ENCODE measurements at places on chromosomes 12 and 14. TPM values are rescaled to one million over a fixed set of nuclear protein-coding genes. Genes with fewer than 3 reads are reported as not detected.

PLEKHG3 gene
- total RNA-seq = 15.7 TPM

VPS29 gene
- 47.2 TPM for total RNA-seq

DLGAP5 gene
- total RNA-seq = 18.3 TPM

TMEM30B gene
- total RNA-seq = 0.20 TPM

PNP gene
- 193 TPM for total RNA-seq

SMCO2 gene
- total RNA-seq = 0.22 TPM

RHNO1 gene
- 17.9 TPM for total RNA-seq

PRB3 gene
- total RNA-seq = not detected

DNA sequence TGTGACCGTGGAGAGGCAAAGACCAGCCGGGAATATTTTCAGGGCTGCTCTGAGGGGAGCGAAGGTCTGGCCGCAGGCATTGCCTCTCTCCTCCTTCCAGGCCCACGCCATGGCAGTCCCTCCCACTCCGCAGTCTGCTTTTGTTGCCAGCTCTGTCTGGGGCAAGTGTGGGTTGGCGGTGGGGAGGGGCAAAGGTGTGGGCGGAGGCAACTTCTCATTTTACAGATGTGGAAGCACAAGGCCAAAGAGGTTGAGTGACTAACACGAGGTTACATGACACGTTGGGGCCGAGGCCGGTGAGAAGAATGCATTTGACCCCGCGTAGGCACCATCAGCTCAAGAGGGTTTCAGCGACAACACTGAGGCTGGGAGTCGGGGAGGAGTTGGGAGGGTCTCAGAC is 6.1 kb upstream of the FAIM2 start:
- peak; percentile 24 for DNase-seq

DNA sequence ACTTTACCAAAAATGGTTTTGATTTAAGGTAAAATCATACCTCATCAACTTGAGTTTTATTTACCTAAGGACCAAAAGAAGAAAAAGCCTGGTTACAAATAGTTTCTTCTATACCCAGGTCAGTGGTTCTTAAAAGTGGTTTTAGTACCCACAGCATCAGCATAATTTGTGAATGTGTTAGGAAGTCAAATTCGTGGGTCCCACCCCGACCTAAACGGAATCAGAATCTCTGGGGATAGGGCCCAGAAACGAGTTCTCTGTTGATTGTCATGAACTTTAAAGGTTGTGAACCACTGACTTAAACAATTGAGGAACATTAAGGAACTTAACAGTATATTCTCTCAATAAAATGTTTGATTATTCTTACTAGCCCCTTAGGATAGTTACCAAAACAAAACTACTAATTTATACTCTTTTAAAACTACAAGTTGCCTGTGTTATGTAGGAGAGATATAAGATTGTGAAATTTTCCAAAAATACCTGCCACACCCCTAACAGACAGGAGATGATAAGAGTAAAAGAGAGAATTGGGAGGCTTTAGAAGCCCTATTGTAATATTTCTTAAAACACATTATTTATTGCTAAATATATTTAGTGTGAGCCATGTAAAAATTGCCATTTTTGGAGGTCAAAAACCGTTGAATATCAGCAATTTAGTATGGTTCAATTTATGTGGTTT is 669 bp upstream of the SLC25A21 start:
- no peak for DNase-seq

- no peak for DNase-seq
These were observed 76.4 kb downstream of the LRRC74A start for GRCh38 chr14:76902591-76902990.

- DNase-seq = no peak
These were observed 9.8 kb downstream of the GPR135 start for GRCh38 chr14:59455411-59455810.

DNA sequence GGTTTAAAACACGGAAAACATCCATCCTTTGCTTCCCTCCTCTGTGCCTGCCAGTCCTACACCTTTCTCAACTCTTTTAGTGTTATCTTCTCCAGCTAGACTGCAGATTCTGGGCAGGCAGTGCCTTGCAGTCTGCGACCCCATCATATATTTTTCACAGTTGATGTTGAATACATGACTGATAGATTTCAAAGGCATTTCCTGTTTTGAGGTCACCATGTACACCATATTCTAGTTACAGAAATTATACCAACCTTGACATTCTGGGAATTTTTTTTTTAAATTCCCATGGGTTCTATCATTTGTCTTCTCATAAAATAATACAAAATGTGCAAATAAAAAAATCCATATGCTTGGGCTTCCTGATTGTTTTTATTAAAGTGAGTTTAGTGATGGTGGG is 16.6 kb downstream of the SOCS2 start:
- peak; percentile 17 for DNase-seq

DNA sequence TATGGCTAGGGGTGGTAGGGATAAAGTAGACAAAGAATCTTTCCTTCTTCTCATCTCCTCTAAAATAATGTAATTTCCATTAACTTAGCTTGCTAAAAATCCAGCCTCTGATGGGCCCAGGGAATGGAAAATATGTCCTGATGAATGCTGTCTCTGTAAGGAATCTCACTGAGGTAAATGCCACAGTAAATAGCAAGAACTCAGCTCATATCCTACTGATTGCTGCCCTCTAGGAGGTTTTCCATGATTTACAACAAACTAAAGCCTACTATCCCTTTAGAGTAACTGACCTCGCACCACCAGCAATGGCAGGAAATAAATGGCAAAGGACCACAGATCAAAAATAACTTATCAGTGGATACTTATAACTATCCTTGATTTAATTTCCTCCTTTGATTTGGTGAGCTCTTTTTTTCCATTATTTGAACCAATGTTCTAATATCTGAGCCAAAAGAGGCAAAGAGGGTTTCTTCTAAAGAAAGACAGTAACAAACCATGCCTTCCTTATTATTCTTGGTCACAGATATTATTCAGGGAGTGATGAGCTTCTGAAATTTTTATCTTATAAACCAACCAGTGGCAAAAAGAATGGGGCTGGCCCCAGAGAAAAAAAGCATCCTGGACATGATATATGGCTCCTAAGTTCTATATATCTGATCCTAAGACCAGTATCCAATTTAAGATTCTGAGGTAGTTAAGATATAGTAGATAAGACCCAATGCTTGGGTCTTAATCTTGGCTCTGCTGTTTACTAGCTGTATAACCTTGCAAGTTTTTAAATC is 43.8 kb downstream of the SENP1 start:
- DNase-seq = no peak

DNA sequence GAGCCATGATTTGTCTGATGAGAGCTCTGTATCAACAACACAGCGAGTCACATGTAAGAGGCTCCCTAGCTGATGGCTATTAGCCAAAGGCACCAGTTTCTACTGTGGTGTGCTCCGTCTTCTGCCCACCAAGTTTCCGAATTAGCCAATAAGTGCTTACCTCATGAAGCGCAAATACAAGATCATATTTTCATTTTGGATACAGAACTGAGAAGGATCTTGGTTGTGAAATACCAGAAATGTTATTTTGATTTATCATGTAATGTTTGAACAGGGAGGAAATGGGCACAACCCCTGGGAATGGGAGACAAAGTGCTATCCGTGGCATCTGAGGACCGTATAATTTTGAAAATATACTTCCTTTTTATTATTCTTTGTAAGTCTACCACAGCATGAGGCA is 234.3 kb downstream of the DACT1 start:
- no peak for DNase-seq

DNA sequence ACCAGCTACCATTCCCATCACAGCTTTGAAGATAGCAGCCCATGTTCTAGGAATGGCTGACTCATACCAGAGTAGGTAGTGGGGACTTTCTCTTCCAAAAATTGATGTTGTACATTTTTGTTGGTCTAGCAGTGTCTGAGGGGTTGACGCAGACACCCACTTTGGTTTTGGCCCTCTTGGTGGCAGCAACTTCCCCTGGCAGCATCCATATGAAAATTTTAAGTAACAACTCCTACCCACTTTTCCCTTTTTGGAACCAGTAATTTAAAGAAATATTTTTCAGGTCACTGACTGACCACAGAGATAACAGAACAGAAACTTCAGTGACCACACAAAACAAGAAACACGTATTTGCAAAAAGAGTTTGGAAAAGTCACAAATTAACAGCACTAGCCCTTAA is 162.0 kb upstream of the TMCC3 start:
- DNase-seq = no peak

DNA sequence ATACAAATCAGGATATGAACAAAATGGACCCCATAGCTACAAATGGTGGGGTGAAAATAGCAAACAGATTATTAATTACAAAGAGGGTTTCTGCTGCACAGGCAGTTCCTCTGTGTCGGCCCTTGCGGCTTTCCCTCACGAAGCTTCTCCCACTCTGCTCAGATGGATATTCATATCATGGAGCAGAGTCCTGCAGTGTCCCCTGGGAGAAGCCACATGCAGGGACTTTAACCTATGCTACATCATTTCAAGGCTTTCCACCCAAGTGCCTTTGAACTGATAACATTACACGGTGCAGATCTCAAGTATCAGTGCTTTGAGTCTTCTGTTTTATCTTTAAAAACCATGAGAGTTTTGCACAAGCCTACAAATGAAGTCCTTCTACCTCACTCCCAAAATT is 229.1 kb downstream of the PPM1H start:
- no peak for DNase-seq

DNA sequence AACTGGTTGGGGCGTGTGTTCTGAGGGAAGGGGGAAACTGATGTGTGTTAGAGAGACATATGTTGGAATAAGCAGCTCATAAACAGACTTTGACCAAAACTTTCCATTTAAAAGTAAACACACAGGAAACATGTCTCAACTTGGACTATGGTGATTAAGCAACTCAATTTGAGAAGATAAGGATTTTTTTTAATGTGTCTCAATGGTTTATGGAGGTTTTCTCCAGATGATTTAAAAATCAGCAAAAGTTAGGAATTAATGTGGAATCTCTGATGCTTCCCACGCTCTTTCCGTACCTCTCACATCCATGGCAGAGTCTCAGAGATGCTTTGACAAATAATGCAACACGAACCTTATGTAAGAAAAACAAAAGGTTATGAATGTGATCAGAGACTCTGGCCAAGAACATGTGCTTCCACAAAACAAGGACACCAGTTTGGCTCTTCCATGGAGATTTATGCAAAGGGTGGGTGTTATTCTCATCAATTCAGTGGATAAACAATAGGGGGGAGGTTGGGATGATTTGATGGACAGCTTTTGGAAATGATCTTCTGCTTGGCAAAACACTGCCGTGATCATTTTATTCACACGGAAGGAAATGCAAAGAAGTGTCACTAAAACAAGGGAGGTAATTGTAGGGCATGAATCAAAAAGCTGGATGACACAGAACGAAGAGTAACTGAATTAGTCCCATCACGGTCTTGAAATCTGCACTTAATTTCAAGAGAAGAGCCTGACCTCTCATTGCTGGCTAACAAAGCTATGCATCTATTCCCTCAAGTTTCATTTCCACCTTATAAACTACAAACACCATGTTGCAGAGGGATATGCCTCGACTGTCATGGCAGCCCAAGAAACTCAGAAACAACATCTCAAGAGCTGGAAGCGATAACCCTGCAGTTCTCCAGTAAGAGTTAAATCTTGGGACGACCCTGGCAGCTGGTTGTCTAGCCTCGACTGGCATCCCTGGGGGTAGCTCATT is 76.5 kb downstream of the FOXN3 start:
- DNase-seq = peak; percentile 11

DNA sequence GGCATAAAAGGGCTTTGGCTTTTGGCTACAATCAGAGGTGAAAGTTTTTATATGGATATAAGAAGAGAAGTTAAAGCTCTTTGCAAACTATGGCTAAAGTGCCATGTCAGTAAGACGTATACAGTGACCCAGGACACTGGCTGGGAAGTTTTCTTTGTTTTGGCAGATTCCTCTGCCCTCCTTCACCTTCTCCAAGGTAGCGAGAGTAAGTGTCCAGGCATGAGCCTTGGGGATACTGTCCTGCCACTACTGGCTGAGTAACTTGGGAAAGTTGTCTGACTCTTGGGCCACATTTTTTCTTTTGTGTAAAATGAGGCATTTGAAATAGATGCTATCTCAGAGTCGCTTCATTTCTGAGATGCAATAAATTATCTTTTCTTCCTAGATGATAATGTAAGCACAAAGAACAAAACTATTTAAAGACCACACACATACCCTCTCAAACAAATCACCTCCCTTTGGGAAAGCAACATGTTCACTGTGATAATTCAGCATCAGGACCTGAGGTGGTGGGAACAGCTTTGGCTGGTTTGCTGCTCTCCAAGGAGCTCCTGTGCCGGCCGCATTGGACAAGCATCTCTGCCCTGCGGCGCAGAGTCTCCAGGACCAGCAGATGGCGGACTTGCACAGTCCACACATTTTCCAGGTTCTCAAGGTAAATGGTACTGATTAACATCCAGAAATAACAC is 106.3 kb downstream of the PTCSC3 start:
- peak; percentile 71 for DNase-seq

DNA sequence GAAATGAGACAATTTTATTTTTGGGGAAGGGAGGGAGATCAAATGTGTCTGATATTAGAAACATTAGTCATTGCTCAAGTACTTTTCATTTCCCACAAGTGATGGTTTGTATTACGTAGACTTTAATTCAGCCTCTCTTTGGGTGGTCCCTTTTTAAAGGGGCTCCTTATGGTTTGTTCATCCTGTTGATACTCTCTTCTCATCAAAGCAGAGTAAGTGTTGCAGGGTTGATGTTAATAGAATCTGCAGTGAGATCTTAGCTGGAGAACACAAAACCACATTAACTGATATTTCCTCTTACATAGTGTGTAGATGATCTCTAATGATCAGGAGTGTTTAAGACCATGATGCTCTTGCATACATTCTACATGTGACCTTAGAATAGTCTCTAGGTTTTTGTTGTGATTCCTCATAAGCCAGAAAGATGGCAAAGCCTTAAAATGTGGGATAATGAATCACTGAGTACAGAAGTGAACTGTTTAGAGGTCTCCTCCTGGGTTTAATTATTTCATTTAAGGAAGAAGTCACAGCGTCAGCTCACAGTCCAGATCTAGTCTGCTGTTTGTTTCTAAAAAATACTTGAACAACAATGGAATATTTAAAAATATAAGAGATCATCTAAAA is 87.4 kb upstream of the PTPRR start:
- no peak for DNase-seq

DNA sequence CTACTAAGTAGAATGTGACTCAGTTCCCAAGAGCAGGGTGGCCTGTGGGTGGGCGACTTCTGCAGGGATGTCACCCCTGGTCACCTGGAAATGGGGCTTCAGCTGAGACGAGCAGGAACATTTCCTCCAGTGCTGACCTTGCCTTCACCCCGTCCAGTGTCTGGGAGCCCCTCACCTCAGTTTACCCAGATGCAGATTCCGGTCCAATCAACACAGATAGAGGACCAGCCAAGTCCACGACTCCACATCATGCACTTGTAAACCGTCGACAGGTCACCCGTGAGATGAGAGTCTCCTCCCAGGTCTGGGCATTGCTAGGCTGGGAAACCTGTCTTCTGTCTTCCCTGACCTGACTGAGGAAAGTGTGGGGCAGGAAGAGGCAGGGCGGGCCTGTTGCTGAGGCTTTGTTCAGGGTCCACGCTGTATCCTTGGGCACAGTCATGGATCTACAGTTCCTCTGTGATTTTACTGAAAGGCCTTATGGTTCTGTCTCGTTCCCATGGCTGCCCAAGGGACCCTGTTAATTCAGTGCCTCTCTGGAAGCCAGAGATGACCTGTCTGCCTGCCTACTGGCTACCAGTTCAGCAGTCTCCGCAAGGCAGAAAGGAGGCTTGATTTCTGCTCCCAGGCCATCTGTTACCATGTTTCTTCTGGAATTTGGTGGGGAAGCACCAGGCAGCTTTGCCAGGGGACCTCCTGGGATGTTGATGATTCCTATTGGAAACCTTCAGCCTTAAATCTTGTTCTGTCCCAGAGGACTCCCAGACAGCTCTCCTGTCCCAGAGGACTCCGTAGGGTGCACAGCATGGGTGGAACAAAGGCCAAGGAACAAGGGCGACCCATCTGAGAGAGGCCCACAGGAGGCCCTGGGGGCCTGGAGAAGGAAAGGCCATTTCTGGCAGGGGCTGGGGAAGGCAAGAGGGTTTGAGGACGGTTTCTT is 288.5 kb upstream of the RTL1 start:
- no peak for DNase-seq
